ENCODE measurements at places on chromosomes 11 and 22.

DNA sequence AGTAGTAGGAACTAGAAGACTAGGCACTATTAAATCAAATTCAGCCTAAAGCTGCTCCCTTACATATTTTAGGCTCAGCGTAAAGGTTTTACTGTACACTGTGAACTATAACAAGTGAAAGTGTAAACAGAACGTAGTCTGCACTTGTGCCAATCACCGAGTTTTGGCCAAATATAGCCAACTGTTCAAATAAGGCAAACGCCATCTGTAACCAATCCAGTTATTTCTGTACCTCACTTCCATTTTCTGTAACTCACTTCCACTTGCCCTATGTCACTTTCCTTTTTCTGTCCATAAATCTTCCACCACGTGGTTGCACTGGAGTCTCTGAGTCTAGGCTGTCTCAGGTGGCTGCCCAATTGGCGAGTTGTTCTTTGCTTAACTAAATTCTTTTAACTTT, 2132.2 kb downstream of the LRRC4C start:
- no peak for DNase-seq

DNA sequence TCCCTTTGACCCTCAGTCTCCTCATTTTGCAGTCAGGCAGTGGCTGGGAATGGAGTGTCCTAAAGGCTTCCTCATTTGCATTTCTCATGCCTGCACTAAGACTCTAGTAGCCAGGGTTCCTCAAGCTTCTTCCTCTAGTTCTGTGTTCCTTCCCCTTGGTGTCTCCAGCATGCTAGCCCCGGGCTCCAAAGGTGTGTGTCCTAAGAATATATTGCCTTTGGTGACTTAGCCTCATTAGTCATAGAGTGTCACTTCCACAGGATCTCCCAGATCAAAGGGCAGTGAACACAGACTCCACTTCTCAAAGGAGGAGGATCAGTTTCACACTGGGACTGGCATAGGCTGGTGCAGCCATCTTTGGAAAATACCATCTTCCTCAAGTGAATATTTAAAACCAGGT, 21.4 kb upstream of the ACER3 start:
- peak; percentile 71 for DNase-seq

DNA sequence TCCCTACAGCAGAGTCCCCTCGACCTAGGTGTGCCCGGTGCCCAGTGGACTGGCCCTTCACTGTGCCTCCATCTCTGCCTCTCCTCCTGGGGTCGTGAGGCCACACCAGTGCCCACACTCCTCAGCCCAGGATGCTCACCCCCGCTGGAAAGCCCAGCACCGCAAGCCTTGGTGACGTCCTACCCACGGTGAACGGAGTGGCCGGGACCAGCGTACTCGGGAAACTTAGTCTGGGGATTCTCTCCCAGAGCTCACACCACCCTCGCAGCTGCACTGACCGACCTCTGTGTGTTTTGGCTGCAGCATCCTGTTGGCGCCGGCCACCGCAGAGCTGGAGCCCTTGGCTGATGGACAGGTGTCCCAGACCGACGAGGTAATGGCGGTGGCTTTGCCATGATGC, 35.5 kb upstream of the KRTAP5-7 start:
- DNase-seq, result peak; percentile 31

DNA sequence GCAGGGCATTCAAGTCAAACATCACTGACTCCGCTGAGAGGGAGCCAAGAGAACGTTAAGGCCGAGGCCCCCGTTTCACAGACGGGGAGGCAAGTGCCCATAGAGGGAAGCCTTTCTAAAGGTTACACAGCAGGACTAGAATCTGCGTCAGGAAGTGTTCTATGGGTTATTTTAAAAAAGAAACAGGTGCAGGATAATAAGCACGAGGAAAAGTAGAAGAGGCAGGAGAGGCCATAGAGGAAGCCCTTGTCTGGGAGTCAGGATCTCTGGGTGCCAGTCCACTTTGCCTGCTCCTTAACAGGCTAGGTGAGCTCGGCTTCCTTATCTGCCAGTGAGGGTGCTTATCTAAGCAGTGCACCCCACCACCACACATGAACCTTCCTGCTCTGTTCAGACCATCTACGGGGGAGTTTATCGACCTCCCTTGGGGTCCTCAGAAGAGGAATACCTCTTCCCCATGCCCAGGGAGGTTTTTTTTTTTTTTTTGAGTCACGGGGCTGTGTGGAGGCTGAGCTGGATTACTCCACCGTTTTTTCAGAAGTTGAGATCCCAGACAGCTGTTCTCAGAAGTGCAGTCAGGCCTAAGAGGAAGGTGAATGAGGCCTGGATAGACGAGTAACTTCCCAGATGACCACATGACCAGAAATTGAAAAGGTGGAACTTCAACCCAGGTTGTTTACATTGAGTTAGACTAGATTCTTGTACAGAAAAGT, 1.2 kb upstream of the FCHSD2 start:
- DNase-seq, result peak; percentile 36

GRCh38 chr22:43135565-43135964, 7.6 kb downstream of the MCAT start:
- DNase-seq, result no peak

- no peak for DNase-seq
Observed at GRCh38 chr11:93542811-93543229, 371 bp downstream of the SMCO4 start.

DNA sequence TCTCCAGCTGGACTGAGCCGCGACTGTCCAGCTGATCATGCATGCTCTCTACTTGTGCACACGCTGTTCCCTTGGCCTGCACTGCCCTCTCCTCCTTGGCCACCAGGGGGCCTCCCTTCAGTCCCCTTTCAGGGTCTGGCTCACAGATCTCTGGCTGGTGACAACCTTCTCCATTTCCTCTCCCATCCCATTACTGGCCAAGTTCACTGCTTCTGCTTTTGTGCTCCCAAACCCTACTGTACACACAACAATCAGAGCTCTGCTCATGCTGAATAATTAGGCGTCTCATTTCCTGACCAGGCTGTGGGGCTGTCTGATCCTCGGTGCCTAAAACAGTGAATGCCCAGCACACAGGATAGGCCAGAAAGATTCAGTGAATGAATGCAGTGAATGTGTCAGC, 224.0 kb upstream of the NARS2 start:
- DNase-seq, result peak; percentile 74

GRCh38 chr11:116501728-116502127, 271.1 kb downstream of the BUD13 start:
- no peak for DNase-seq

GRCh38 chr11:123892031-123892430, 6.6 kb upstream of the TMEM225 start:
- DNase-seq, result no peak

GRCh38 chr22:35842954-35843353, 125.3 kb downstream of the APOL5 start:
- peak; percentile 62 for DNase-seq

- no peak for DNase-seq
Observed at GRCh38 chr11:76131671-76132631, 74.4 kb downstream of the WNT11 start.

DNA sequence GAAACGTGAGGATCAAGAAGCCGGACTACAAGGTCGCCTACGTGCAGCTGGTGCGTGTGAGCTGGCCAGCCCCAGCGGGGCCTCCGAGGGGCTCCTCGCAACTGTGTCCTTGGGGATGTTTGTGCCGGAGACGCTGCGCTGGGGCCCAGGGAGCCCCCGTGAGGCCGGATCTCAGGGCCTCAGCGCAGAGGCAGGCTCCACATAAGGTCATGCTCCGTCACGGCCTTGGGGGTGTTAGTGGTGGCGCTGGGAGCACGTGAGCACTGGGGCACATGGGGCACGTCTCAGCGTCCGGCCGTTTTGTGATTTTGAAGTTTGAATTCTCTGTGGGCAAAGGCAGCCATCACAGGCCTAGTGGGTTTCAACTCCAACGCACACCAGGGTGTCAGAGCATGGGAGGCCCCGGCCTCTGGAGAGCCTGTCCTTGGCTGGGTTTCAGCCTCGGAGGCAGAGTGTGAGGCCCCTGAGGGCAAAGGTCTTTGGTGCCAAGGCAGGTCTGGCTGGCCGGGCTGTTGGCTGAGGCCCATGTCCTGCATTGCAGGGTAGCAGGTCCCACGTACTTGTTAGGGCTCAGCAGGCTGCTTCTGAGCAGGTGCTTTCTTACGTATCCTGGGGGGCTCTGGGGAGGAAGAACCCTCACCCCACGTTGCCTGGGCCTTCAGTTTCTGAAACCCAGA, 5.8 kb downstream of the MRPL23 start:
- no peak for DNase-seq

DNA sequence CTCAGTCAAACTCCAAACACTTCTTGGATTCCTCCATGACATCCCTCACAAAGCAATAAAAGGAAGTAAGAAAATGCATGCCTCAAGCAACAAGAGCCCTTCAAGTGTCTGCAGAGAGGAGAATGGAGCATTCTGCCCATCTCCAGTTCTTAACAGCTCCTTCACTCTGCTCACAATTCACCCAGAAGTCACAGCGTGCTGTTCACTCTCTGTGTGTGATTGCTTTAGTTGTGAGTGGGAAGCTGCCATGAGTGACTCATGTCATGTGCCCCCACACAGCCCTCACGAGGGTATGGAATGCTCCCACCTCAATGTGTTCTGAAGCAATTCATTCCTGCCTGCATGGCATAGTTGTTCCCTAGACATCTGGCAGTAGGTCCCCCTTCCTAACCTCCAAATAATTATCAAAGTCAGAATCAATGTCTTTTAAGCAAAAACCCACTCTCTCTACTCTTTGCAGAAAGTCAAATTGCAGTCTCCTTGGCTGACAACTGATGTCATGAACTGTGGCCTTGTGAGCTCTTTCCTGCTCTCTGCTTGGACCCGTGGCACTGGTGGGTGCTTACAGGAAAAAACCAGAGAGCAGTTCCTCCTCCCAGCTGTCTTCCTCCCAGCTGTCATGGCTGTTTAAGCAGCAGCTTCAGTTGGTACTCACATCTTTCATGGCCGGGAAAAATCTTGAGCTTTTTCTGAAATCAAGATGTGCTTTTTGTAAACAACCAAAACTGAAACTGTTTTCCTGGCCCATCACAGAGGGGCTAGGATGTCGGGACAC, 112.1 kb upstream of the SPON1 start:
- no peak for DNase-seq

GRCh38 chr11:100119176-100119575, 567.9 kb upstream of the ARHGAP42 start:
- DNase-seq, result no peak

DNA sequence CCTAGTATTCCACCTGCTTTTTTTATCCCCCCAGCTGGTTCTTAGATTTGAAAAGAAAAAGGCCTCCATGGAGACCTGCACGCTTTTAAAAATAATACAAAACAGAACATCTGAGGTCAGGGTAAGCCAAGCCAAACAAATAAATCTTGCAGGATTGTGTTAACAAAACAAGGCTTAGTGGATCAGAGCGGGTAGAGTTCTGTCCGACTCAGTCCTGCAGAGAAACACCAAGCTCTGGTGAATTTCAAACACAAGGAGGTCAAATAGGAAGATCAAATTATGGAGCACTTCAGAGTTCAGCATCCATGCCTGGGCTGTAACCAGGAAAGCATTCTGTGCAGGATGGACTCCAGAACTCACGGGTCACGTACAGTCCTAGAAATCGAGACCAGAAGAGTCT, 86.9 kb downstream of the SYN3 start:
- no peak for DNase-seq

DNA sequence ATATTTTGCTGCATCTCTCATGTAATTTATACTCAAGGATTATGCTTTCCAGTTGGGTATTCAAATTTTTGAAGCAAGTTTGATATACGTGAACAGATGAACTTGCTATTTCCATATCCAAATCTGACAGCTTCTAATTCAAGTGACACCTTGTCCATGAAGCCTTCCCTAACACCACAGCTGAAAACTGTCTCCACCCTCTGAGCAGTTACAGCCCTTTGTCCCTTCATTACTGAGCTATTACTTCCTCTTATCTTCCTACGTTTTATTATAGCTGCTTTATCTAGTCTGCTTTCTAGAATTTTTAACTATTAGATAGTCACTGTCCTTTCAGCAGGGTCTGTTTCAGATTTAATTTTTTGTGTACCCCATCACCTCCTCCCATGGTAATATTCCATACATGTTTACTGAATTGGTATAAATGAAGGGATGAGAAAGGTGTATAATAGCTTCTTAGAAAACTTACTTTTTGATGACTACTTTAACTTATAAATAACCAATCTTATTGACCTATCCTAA, 13.3 kb upstream of the PRSS23 start:
- no peak for DNase-seq

GRCh38 chr11:15896530-15896929, 459.8 kb downstream of the SOX6 start:
- DNase-seq, result no peak

DNA sequence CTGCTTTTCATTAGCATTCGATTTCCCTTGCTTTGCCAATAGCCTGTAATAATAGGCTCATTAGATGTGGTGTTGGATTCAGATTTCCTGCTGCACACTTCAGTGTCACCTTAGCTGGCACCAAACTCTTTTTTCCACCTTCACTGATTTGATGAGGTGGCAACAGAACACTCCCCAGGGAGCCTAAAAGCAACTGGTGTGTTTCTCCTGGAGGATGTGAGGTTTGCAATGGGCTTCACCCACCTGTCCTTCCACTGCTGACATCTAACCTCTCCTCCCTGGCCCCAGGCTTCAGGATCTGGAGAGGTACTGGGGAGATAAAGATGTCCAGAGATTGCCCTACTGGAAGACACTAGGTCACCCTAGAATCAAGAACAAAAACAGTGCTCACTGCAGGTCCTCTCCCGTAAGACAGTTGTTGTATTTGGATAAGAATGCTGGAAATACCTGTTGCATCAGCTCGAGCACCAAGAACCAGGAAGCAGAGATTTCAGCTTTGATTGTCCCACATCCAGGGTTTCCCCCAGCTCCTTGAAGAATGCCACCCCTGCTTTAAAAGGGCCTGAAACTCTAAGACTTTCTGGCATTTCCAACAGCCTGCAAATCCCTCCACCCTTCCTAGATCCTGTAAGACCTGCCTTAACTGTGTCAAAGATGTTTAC, 96.9 kb downstream of the SLC1A2 start:
- DNase-seq, result no peak

GRCh38 chr22:22776121-22776520, 111.5 kb upstream of the IGLL5 start:
- no peak for DNase-seq

- no peak for DNase-seq
Observed at GRCh38 chr11:87300640-87301380, 263.1 kb downstream of the TMEM135 start.

DNA sequence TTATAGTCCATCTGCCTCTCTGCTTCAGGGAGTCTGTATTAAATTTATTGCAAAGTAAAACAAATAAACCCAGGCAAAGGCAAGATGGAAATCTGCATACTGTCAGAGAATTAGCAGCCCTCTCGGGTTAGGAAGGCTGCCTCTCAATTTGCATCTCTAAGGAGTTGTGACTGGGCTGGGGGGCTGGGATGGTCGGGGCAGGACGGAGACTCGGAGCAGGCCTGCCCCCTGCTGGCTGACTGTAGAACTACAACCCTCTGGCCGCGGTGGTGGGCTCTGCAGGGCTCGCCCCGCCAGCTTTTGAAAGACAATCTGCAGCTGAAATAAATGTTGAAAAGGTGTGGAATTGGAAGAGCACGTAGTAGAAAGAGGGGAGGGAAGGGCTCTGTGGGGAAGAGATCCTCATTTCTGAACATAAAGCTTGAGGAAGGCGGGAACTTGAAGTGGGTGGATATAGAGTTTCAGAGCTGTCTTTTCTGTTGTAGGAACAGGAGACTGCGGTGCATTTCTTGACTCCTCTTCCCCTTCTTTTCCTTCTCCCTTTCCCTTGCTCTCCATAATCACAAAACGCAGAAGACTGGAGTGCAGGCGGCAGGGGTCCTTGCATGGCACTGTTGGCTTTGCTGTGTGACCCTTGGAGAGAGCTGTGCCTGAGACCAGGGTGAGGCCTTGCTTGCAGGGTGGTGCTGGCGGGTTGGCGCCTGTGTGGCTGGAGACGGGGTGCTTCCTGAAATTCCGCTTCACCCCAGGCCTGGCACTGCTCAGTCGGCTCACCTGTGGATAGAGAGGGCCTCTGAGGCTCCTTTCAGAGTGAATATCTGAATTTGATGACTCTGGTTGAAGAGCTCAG, 22.6 kb upstream of the PKNOX2 start:
- DNase-seq, result peak; percentile 56

Data from Caco-2 (cell line).